ENCODE measurements at places on chromosomes 4 and X.

GRCh38 chr4:3473996-3474765 is 11.1 kb downstream of the DOK7 start:
- ATAC-seq, result no peak

- peak; percentile 89 for ATAC-seq
These were observed 262.6 kb downstream of the STIM2 start for GRCh38 chr4:27123123-27123768.

DNA sequence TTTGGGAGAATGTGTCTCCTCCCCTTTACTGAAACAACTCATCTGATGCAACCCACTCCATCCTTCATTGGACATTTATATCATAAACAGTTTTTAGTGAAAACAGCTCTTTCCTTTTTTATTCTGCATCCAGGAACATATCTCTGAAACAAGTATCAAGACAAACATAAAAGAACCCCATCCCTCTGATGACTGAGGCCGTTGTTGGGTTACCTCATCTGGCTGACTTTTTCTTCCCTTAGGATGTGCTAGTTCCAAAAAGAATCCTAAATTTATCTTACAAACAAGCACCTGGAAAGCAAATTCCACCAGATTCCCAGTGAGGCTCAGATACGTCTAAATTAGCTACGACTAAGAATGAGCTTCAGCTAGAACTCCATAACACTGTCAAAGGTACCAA is 483.7 kb upstream of the INTU start:
- ATAC-seq, result no peak

- no peak for ATAC-seq
These were observed 43.5 kb downstream of the FMR1NB start for GRCh38 chrX:148024425-148025148.

GRCh38 chr4:26003056-26003455 is 89.0 kb downstream of the SMIM20 start:
- no peak for ATAC-seq

DNA sequence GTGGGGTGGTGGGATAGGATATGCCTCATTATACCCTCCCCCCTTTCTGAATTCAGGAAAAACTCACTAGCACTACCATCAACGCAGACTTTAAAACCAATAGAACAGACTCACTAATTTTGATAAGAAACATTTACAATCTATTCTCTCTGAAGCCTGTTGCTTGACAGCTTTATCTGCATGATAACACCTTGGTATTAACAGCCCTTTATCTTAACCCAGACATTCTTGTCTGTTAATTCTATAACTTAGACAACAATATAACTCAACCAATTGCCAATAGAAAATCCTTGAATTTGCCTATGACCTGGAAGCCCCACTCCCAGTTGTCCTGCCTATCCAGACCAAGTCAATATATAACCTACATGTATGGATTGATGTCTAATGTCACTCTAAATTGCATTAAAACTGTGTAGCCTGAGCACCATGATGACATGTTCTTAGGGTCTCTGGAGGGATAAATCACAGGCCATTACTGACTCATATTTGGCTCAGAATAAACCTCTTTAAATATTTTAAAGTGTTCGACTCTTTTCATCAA is 1.5 kb upstream of the UGT2A3 start:
- no peak for ATAC-seq

GRCh38 chrX:119604766-119605463 is 1.3 kb downstream of the NKRF start:
- peak; percentile 1 for ATAC-seq

Data from motor neuron (in vitro differentiated cells).